BE2C (cell line): ENCODE measurements at places on chromosomes 6 and 20.

DNA sequence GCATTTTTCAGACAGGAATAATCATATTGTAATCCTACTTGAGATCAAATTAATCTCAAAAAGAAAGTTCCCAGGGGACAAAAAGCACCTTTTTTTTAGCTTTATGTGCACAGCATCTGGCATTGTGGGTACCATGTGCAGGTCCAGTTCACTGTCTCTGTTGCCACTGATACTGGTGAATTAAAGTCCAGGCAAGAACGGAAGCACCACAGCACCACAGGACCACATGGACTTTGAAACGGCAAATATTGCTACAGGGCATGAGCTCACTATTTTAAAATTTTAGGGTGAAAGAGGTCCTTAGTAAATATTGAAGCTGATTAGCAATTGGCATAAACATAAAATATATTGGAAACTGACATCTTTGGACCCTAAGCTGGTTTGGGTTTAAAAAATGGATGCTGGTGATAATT, 709.0 kb downstream of the EPM2A start:
- DNase-seq = no peak

- DNase-seq = no peak
Measured at GRCh38 chr6:118630923-118631322, 20.5 kb downstream of the CEP85L start.

GRCh38 chr6:85644279-85644762, 1.6 kb upstream of the SYNCRIP start:
- no peak for DNase-seq

DNA sequence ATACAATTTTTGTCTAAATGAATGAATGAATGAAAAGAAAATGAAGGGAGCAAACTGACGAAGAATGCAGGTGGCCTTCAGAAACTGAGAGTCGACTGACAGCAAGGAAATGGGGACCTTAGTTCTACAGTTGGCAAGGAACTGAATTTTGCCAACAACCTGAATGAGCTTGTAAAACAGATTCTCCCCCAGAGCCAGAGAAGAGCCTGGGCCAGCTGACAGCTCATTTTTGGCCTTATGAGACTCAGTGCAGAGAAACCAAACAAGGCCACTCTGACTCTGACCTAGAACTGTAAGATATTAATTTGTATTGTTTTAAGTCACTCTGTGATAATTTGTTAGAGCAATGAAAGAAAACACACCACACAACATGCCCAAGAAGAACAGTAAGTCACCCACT, 21.8 kb downstream of the MAN1A1 start:
- no peak for DNase-seq

DNA sequence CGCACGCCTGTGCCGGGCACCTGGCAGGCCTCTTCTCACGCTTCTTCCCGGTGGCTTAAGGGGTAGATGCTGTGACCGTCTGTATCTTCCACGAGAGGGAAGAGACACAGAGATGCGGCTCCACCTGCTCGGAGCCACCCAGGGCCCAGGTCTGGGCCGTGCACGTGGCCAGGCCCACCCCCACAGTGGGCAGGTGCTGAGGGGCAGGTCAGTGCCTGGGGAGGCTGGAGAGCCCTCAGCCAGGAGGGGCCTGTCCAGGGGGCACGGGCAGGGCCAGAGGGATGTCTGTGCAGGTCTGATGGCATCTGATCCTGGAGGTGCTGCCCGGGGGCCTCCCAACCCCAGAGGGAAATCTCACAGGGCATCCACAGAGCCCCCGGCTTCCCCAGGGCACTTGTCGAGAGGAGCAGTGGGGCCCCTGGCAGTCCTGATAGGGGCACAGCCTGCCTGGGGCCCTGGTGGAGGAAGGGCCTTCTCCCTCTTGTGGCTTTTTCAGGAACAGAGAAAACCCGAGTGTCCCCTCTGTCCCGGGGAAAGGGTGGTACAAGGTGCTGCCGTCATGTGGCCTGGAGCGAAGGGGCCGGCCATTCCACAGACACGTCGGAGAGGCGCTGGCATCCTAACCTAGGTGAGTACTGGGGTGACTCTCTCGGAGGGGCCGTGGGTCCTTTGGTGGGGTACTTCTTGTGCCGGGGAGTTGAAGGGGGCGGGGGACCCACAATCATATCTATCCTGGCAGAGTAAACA, 50.2 kb upstream of the CHRNA4 start:
- DNase-seq = no peak

- DNase-seq = no peak
Measured at GRCh38 chr20:57909763-57910331, 200.0 kb upstream of the PMEPA1 start.

DNA sequence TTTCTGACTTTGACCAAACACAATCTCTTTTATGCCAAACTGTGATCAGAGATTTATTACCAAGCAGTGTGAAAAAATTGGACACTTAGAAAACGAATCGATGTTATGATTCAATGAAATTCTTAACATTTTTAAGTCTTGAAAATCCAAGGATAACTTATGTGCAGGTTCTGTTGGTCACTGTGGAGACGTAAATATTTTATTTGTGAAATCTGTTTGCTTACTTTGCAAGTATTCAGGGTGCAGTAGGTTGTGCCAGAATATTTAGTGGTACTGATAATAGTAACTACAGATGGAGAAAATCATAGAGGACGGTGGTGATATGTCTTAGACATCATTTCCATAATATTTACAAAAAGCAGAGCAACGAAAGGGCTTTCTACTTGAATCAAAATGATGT, 97.3 kb downstream of the BMP2 start:
- DNase-seq = no peak

DNA sequence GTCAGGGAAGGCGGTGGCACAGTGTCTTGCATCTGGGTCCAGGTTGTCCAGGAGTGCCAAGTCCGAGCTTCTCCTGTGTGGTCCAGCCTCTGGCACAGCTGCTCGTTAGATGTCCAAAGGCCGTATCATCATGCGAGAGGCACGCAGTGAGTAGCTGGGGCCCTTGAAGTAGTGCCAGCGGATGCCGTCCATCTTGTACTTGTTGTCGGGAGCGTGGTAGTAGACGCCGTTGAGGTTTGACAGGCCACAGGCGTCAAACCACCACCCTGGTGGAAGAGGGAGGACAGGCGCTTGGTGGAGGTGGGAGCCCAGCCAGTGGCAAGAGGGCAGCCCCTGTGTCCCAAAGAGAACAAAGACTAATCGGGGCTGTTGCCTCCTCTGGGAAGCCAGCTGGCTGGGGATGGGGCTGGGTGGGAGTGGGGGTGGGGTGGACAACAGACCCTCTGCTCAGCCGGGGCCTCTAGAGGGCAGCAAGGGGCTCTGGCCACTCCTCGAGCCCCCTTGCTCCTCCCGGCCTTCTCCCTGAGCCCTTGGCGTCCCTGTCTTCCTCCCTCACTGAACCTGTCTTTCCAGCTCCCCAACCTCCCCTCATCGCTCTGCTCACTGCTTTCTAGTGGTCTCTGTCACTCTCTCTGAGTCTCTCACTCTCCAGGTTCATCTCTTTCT, 39.5 kb downstream of the FAM110A start:
- DNase-seq = no peak

DNA sequence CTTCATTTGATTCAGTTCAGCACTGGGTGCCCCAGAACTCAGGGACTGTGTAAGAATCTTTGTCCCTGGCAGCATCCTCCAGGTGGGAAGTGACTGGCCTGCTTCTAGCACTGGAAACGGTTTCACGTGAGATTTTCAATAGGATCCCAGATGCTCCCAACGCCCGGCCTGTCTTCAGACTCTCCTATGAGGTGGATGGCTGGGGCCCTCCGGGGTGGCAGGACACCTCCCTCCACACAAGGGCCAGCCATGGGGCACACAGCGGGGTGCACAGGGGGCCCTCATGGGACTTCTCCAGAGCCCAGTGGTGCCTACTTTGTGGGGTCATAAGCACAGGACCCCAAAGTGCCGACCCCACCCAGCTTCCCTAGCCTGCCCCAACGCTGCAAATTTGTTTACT, 72.8 kb downstream of the SMOC2 start:
- no peak for DNase-seq

- no peak for DNase-seq
Measured at GRCh38 chr6:108568551-108569305, 8.0 kb downstream of the FOXO3 start.

GRCh38 chr6:126913651-126914050, 204.8 kb upstream of the RSPO3 start:
- no peak for DNase-seq

GRCh38 chr6:126535595-126535994, 195.7 kb downstream of the CENPW start:
- no peak for DNase-seq

DNA sequence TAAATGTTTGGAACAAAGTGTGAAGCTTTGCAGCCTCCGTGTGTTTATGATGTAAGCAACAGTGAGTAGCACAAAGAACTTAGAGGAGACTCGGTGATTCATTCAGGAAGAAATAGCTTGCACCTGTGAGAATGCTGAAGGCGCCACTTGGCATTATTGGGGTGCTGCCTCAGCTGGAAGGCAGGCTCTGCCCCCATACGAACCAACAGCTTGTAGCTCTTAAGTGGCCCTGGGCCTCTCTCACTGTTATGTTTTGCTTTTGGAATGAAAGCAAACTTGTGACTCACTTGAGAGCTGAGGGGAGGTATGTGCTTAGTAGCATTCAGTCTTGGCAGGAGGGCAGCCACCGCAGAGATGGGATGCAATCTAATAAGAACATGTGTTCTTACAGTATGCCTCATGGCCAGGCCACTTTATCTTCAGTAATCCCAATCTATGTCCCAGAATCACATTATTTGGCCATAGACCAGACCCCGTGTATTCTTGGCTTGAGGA, 310.7 kb downstream of the EYA4 start:
- DNase-seq = peak; percentile 31

- no peak for DNase-seq
Measured at GRCh38 chr6:34664256-34664971, 32.2 kb downstream of the ILRUN start.

DNA sequence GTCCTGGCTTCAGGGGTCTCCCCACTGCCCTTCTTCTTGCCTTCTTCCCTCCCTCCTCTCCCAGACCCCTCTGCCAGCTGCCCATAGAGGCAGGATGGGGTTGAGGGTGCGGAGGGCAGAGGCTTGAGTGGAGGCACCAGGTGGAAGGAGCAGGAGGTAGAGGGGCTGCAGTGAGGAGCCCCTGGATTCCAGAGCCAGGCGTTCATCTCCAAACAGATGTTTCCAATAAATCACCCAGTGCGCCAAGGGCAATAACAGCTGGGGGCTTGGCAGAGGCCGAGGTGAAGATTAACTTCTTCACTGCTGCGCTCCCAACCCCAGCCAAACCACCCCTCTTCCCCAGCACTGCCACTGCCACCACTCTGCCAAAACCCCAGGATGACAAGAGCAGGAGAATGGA, 10.7 kb downstream of the MDFI start:
- no peak for DNase-seq

- peak; percentile 96 for DNase-seq
Measured at GRCh38 chr6:2999618-3000557, at the start of gene NQO2. NQO2 (plus strand) TSS chr6:2999894; CDS start chr6:3006553, 6,659 bp downstream.

GRCh38 chr6:113169484-113169883, 687.7 kb upstream of the MARCKS start:
- DNase-seq = no peak

- no peak for DNase-seq
Measured at GRCh38 chr6:103273048-103273447, 1586.7 kb downstream of the HACE1 start.

DNA sequence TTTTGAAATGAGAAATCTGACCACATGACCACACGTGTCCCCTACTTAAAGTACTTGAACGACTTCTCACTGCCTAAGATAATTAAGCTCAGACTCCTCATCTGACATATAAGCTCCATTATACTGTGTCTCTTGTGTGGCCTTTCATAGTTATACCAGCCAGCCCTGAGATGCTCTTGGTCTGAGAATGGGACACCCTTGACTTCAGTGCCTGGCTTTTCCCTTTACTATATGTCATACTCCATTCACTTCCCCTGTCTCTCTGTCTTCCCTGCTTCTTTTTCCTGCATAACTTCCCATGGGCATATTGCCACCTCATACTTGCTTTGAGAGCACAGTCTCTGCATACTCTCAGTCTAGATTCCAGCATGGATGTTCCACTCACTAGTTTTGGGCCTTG, 53.4 kb upstream of the TINAG start:
- no peak for DNase-seq

DNA sequence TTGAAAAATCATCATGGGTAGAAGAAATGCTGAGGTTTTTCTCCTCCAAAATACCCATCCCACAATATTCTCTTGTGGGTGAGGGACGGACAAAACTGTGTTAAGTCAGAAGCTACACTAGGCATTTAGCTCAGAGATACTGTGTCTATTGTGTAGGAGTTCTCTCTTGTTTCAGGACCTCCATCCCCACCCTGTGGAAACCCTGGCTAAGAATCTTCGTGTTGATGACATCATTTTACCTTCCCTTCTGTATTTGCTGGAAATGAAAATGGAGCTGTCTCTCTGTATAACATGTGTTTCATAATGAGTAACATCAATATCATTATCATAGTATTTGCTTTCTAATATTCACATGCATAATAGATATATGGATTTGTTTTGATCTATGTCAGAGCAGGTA, 1193.0 kb upstream of the CITED2 start:
- DNase-seq = no peak

- DNase-seq = no peak
Measured at GRCh38 chr6:31582230-31582643, at the start of gene LTB. LTB (minus strand) TSS chr6:31582424; CDS start chr6:31582417, 7 bp downstream.

GRCh38 chr6:129513471-129513870, 196.5 kb downstream of the ARHGAP18 start:
- no peak for DNase-seq

GRCh38 chr6:33192671-33193602, 670 bp upstream of the COL11A2 start:
- DNase-seq = no peak

DNA sequence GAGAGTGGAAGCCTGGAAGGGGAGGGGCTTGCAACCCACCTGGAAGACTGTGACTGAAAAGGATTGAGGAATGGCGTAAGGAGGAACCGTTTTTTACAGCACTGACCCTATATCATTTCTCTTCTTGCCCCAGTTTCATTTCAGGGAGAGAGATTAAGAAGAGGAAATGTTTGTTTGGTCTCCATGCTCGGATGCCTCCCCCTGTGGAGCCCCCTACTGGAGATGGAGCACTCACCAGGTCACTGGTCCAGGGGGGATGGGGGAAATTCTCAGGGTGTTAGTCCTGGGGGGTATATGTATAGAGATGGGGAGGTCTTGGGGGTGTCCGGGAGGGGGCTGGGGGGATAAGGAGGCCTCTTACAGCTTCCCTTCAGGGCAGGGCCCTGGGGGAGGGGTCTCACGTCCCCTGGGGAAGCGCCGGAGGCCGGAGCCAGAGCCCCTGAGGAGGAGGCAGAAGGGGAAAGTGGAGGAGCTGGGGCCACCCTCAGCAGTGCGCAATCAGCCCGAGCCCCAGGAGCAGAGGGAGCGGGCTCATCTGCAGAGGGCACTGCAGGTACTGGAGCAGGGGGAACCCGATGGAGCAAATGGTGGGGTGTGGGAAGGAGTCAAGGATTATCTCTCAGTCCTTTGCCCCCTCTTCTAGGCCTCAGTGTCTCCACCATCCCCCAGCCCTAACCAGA, 3.2 kb downstream of the CUTA start:
- DNase-seq = peak; percentile 48

DNA sequence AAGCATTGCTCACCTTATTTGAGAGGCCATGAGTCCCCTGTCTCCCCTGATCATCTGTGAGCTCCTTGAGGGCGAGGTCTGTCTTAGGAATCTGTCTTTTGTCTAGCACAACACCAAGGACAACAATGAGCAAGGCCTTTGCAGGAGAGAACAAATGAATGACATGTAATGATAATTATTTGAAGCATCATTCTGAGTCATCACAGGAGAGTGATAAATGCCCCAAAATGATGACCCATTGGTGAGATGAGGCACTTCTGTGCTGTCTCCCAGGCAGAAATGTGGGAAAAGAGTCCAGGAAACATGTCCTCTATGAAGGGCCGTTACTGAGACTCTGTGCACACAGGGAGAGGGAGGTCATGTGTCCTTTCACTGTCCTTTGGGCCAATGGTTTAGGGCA, 105.2 kb upstream of the LRFN2 start:
- no peak for DNase-seq
